ENCODE measurements at places on chromosomes 16 and 17. TPM values are rescaled to one million over a fixed set of nuclear protein-coding genes. Genes with fewer than 3 reads are reported as not detected.

GRCh38 chr16:27154705-27155521 lies 48.4 kb upstream of the KDM8 start:
- peak; percentile 80 for DNase-seq

GRCh38 chr16:48562475-48562874 lies 47.5 kb downstream of the N4BP1 start:
- no peak for DNase-seq

- peak; percentile 68 for DNase-seq
These were observed 30.8 kb downstream of the USP10 start for GRCh38 chr16:84730406-84731106.

DNA sequence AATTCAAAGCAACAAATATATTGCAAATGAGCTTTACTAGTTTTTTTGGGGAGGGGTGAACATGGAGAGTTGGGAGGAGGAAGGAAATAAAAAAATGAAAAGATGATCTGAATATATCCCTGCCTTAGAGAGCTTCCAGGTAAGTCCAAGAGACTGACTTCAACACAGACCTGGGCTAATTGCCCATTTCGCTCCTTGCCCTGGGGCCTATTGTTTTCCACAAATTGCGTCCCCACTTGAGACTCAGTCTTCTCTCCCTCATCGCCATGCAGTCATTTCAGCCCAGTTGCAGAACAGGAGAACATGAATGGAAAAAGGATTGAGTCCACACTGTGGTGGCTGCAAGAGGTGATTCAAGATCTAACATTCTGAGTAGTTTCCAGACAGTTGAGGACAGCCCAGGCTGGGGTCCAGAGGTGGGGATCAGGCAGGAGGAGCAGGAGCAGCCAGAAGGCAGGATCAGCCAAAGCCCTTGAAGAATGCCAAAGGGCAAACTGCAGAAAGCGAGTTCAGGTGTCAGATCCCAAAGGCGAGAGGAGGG lies 21.6 kb upstream of the TOB1 start:
- DNase-seq = no peak

- no peak for DNase-seq
These were observed 5.8 kb upstream of the TRAF4 start for GRCh38 chr17:28737770-28738679.

- peak; percentile 22 for DNase-seq
These were observed 11.6 kb downstream of the NTAN1 start for GRCh38 chr16:15044286-15044685.

DNA sequence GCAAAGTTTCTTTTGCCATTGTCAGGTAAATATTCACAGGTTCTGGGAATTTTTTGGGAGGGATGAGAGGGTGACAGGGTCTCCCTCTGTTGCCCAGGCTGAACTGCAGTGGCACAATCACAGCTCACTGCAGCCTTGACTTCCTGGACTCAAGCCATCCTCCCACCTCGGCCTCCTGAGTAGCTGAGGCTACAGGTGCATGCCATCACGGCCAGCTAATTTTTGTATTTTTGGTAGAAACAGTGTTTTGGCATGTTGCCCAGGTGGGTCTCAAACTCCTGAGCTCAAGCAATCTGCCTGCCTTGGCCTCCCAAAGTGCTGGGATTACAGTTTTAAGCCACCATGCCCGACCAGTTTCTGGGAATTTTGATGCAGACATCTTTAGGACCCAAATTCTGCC lies 53.0 kb downstream of the IQCK start:
- no peak for DNase-seq

GRCh38 chr17:804541-805435 lies 22.6 kb downstream of the MRM3 start:
- DNase-seq = no peak

DNA sequence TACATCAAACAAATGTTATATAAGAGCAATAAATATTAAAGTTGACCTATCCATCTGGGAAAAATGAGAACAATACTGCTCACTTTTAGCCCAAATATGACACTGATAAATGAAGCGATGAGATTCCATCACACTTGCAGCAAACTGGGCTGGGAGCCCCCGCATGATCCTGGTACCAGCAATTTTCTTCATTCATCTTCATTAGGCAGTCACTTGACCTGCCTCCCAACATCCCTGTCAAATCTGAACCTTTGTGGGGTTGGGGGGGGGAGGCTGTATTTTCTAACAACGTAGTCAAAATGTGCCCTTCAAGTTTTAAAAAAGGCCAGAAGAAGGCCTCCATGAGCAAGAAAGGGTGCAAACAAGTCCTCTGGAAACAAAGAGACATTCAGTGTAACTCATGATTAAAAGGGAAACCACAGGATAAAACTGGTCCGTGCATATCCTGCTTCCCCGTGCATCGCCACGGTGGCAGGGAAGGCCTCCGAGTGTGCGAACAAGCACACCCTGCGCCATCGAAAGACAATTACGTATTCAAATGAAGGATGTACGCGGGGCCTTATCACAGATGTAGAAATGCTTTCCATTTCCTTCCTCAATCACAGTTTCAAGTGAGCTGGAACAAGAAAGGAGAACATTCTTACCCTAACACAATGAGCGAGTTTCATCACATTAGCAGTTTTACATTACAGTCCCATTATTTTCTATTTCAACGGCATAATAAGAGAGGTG lies 48.4 kb downstream of the TOX3 start:
- no peak for DNase-seq

Gene NLRC3
- total RNA-seq = 5.5 TPM

Gene RAB34
- 63.5 TPM for total RNA-seq

Gene HSD11B2
- total RNA-seq = 2.2 TPM

Gene TBL3
- 24.7 TPM for total RNA-seq

Gene CHTF18
- total RNA-seq = 12.3 TPM
